Lung (tissue), 17 donors: ENCODE measurements at places on chromosomes 4 and X. TPM values are rescaled to one million over a fixed set of nuclear protein-coding genes. Genes with fewer than 3 reads are reported as not detected.

SLC4A4 gene
- total RNA-seq = 78.6 TPM

- H3K36me3 ChIP-seq = no peaks in the 10 kb centered on the region
- no peak overlapping the region for H3K4me3 ChIP-seq
- H3K4me1 ChIP-seq = peaks cover 4% of the 10 kb centered on the region
- H3K27me3 ChIP-seq = no peaks in the 10 kb centered on the region
- H3K27ac ChIP-seq = no peak overlapping the region
- no peak for DNase-seq
Measured at GRCh38 chr4:40305328-40306170, 29.6 kb upstream of the CHRNA9 start.

GRCh38 chr4:80229128-80229527 is 31.8 kb downstream of the PRDM8 start:
- no peaks in the 10 kb centered on the region for H3K27me3 ChIP-seq
- no peaks in the 10 kb centered on the region for H3K36me3 ChIP-seq

ATOH1 gene
- not detected for total RNA-seq

ADH1A gene
- total RNA-seq = 0.23 TPM

DNA sequence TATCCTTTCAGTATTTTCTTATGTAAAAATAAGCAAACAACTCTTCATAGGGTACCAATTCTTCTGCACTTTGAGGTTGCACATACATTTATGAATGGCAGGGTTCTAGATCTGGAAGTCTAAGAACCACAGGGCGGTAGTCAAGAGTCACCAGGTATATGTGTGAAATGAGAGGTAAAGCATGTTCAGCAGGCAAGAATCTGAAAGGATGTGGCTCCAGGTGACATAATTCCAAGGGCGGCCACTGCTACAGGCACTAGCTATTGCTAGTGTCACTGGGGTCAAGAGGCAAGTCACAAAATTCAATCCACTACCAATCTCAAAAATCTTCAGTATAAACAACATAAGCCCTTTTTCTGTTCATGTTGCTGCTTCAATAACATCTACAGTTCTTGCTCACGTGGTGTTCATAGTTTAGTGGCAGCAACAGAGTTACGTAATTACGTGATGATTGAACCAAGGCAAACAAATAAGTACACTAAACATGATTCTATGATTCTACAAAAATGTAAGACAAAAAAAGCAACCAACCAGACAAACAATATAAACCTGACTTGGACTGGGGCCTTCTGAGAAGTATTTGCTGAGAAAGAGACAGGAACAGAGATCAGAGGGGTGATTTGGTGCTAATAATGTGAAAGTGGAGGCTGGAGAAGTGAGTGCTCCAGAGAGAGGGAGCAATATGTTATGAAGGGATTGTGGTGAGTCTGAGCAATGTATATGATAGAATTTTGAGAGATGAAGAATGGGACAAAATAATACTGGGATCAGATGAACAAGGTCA is 101.7 kb downstream of the NAA11 start:
- no peaks in the 10 kb centered on the region for H3K36me3 ChIP-seq
- no peak overlapping the region for H3K4me3 ChIP-seq
- H3K4me1 ChIP-seq = no peaks in the 10 kb centered on the region
- DNase-seq = no peak
- H3K27me3 ChIP-seq = no peaks in the 10 kb centered on the region
- H3K27ac ChIP-seq = no peak overlapping the region

- H3K4me1 ChIP-seq = peaks cover 12% of the 10 kb centered on the region
- peak overlapping the region; percentile 93 for H3K27ac ChIP-seq
Measured at GRCh38 chr4:109701566-109702410, 1.5 kb downstream of the CASP6 start.

GRCh38 chr4:113962719-113963265 is 16.7 kb downstream of the ARSJ start:
- peaks cover 33% of the 10 kb centered on the region for H3K4me1 ChIP-seq
- H3K27me3 ChIP-seq = no peaks in the 10 kb centered on the region
- no peak overlapping the region for H3K4me3 ChIP-seq
- H3K27ac ChIP-seq = no peak overlapping the region
- H3K36me3 ChIP-seq = no peaks in the 10 kb centered on the region
- no peak for DNase-seq

DNA sequence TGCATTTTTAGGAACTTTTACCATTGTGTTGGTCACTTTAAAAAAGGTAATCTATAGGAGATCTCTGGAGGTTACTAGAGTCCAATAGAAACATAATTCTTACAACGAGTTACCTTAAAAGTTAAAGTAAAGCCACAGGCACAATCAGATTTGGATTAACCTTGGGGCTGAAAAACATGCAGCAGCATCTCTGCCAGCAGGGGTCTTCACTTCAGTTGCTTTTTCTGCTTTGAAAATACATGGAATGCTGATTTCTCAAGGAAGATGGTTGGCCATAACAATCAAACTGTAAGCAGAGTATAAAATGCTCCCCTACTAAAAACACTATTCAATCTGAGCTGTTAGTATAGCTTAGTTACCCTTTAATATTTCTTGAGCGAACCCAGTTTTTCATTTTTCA is 1072.3 kb upstream of the PCDH10 start:
- H3K27me3 ChIP-seq = no peaks in the 10 kb centered on the region
- no peak overlapping the region for H3K27ac ChIP-seq
- H3K36me3 ChIP-seq = no peaks in the 10 kb centered on the region
- DNase-seq = no peak
- no peaks in the 10 kb centered on the region for H3K4me1 ChIP-seq
- no peak overlapping the region for H3K4me3 ChIP-seq

DNA sequence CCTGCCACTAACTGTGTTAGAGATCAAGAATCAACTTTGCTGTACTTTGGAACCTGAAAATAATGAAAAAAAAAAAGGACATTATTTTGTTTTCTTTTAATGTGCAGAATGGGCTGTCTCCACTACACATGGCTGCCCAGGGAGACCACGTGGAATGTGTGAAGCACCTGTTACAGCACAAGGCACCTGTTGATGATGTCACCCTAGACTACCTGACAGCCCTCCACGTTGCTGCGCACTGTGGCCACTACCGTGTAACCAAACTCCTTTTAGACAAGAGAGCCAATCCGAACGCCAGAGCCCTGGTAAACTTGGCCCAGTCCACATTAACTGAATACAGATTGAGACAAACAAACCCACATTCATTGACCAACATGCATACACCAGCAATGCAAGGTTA is 206.2 kb downstream of the ANK2 start:
- H3K4me1 ChIP-seq = peaks cover 3% of the 10 kb centered on the region
- DNase-seq = no peak
- no peak overlapping the region for H3K4me3 ChIP-seq
- H3K27ac ChIP-seq = no peak overlapping the region
- no peaks in the 10 kb centered on the region for H3K36me3 ChIP-seq
- no peaks in the 10 kb centered on the region for H3K27me3 ChIP-seq

- H3K4me3 ChIP-seq = no peak overlapping the region
- no peak overlapping the region for H3K27ac ChIP-seq
- no peaks in the 10 kb centered on the region for H3K4me1 ChIP-seq
- DNase-seq = peak; percentile 6
Measured at GRCh38 chr4:172188248-172188988, 375.2 kb downstream of the GALNTL6 start.

GRCh38 chrX:109732017-109732801 is 848 bp downstream of the ACSL4 start:
- no peaks in the 10 kb centered on the region for H3K27me3 ChIP-seq
- DNase-seq = peak; percentile 18
- H3K4me1 ChIP-seq = peaks cover 2% of the 10 kb centered on the region
- peak overlapping the region; percentile 91 for H3K27ac ChIP-seq
- H3K4me3 ChIP-seq = peak overlapping the region; percentile 53

GRCh38 chr4:24768604-24769003 is 26.8 kb upstream of the SOD3 start:
- H3K4me1 ChIP-seq = no peaks in the 10 kb centered on the region
- DNase-seq = no peak
- H3K36me3 ChIP-seq = no peaks in the 10 kb centered on the region
- no peak overlapping the region for H3K4me3 ChIP-seq
- no peak overlapping the region for H3K27ac ChIP-seq
- H3K27me3 ChIP-seq = no peaks in the 10 kb centered on the region

RASGEF1B gene
- total RNA-seq = 30.9 TPM

RHOXF2B gene
- total RNA-seq = not detected

TXK gene
- 2.4 TPM for total RNA-seq

GRCh38 chrX:25337841-25338240 is 322.1 kb upstream of the ARX start:
- no peak for DNase-seq
- H3K36me3 ChIP-seq = no peaks in the 10 kb centered on the region
- H3K4me3 ChIP-seq = no peak overlapping the region
- H3K27me3 ChIP-seq = no peaks in the 10 kb centered on the region

GRCh38 chr4:161929956-161930355 is 233.8 kb downstream of the FSTL5 start:
- no peaks in the 10 kb centered on the region for H3K27me3 ChIP-seq
- no peaks in the 10 kb centered on the region for H3K4me1 ChIP-seq
- DNase-seq = no peak
- no peak overlapping the region for H3K4me3 ChIP-seq

PDE6B gene
- 16.5 TPM for total RNA-seq

DNA sequence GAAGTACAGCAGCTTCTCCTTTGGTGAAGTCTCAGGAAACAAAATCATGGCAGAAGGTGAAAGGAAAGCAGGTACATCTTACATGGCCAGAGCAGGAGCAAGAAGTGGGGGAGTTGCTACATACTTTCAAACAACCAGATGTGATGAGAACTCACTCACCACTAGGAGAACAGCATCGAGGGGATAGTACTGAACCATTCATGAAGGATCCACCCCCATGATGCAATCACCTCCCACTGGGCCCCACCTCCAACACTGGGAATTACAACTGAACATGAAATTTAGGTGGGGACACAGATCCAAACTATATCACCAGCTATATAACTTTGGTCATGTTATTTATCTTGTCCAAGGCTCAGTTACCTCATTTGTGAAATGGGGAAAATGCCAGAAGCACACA is 159.4 kb downstream of the OPHN1 start:
- H3K27ac ChIP-seq = no peak overlapping the region
- no peak overlapping the region for H3K4me3 ChIP-seq
- no peak for DNase-seq

GRCh38 chr4:148151806-148152205 is 290.4 kb downstream of the NR3C2 start:
- no peak overlapping the region for H3K4me3 ChIP-seq
- no peak overlapping the region for H3K27ac ChIP-seq
- H3K36me3 ChIP-seq = peaks cover 3% of the 10 kb centered on the region
- no peak for DNase-seq
- H3K4me1 ChIP-seq = no peaks in the 10 kb centered on the region
- H3K27me3 ChIP-seq = no peaks in the 10 kb centered on the region

DNA sequence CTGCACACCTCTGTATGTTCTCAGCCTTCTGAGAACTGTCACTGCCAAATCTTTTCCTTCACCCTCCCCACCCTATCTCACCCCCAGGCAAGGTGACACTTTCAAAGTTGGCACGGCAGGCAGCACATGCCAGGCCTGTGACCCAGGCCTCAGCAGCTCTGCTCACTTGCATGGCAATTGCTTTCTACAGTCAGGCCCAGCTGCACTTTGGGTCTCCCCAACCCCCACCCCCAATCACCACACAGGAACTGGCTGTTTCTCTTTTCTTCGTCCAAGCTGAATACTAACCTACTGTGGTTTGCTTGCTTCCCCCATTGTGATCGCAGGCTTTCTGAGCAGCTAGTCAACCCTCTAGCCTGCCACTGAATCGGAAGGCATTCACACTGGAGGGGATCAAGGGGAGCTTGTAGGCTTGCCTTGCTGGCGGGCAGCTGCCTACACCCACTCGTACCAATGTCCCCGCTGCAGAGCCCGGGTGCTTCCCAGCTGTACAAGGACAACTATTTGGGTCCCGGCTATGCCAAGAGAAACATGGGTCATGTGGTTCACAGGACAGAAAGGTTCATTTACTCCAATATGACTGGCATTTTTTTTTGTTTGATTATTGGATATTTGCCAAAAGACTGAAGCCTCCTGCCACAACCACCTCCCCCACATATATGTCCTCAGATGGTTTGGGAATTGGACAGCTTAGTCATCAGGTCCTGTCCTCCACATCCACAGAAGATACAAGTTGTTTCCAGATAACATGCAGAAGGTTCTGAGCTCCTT is 28.1 kb downstream of the SLC25A43 start:
- DNase-seq = no peak
- H3K27me3 ChIP-seq = no peaks in the 10 kb centered on the region
- H3K4me3 ChIP-seq = no peak overlapping the region
- no peaks in the 10 kb centered on the region for H3K4me1 ChIP-seq

GRCh38 chrX:22186165-22186564 is 86.5 kb upstream of the CBLL2 start:
- H3K4me3 ChIP-seq = no peak overlapping the region
- no peaks in the 10 kb centered on the region for H3K4me1 ChIP-seq
- H3K36me3 ChIP-seq = no peaks in the 10 kb centered on the region
- DNase-seq = no peak
- no peaks in the 10 kb centered on the region for H3K27me3 ChIP-seq
- no peak overlapping the region for H3K27ac ChIP-seq

CDKL2 gene
- total RNA-seq = 16.3 TPM

GRCh38 chr4:143411527-143412419 is 75.1 kb downstream of the GAB1 start:
- peak; percentile 29 for DNase-seq
- H3K27ac ChIP-seq = peak overlapping the region; percentile 70
- no peaks in the 10 kb centered on the region for H3K27me3 ChIP-seq

ZNF674 gene
- total RNA-seq = 4.2 TPM

EGFL6 gene
- 58.7 TPM for total RNA-seq

GRCh38 chrX:39140581-39140980 is 339.3 kb downstream of the MID1IP1 start:
- H3K36me3 ChIP-seq = no peaks in the 10 kb centered on the region
- no peaks in the 10 kb centered on the region for H3K4me1 ChIP-seq
- H3K27ac ChIP-seq = no peak overlapping the region

- peaks cover 5% of the 10 kb centered on the region for H3K4me1 ChIP-seq
- no peak for DNase-seq
- no peak overlapping the region for H3K4me3 ChIP-seq
- no peak overlapping the region for H3K27ac ChIP-seq
- peaks cover 1% of the 10 kb centered on the region for H3K36me3 ChIP-seq
- no peaks in the 10 kb centered on the region for H3K27me3 ChIP-seq
Measured at GRCh38 chr4:123110685-123111084, 188.3 kb upstream of the NUDT6 start.
